ENCODE measurements at places on chromosomes 3 and 15. TPM values are rescaled to one million over a fixed set of nuclear protein-coding genes. Genes with fewer than 3 reads are reported as not detected.
A peak's percentile ranks its signal among the peaks of the same experiment; 100 is the strongest.

Gene LEKR1
- 0.90 TPM for total RNA-seq

DNA sequence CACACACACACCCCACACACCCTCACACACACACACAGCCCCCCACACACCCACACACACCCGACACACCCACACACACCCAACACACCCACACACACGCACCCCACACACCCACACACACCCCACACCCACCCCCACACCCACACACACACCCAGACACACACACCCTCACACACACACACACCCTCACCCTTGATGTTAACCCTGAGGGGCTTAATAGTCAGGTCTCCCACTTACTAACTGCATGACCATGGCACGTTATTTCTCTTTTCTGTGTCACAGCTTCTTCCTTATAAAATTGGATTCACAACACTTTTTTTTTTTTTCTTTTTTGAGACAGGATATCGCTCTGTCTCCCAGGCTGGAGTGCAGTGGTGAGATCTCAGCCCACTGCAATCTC is 2.8 kb downstream of the GRM2 start:
- no peak for DNase-seq

Gene RAB8B
- 29.1 TPM for total RNA-seq

DNA sequence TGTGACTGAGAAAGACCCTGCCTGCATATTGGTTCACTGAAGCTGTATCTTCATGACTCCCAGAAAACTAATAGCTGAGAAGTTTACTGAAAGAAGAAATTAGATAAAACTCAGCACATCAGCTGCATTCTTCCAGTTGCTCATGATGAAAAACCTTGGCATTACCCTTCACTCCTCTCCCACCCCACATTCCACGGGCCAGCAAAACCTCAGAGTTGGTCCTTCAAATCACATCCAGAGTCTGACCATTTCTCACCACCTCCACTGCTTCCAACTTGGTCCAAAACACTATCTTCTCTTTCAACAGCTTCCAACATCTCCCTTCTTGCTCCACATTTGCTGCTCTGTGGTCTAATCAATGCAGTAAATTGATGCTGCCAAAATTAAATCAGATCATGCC is 97.1 kb downstream of the CD47 start:
- DNase-seq, result no peak

DNA sequence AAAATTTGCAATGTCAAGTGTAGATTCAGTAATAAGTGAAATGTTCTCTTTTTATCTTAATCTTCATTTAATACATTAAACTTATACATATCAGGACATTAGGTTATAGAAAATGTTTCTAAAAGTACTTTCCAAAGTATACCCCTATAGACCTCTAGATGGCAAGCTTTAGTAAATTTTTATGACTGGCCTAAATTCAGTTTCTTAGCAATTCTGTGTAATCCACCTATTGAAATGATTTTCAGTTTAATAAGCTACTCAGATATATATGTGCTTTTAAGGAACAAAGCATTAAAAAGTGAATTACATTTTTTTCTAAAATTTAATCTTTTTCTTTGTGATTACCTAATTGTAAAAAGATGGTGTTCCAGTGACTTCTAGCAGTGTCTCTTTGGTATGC is 342.2 kb downstream of the GBE1 start:
- peak; percentile 5 for DNase-seq

Data from A673 (cell line).